ENCODE measurements at places on chromosomes 3 and 15.

DNA sequence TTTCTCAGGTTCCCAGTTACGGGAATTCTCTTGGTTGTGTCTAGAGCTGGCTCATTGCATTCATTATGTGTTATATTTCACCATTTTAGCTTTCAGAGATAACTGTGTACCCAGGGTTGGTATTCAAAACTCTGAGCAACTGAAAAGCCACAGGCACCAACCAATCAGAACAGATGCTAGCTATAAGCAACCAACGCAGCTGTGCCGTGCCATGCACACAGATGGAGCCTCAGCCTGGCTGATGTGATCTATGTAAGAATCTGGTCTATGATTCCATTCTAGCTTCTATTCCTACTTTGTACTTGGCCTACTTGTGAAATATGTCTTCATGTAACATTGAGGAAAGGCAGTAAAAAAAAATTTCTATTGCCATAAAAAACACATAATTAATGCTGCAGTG lies 95.0 kb upstream of the CCDC80 start:
- no peak overlapping the region for H3K4me3 ChIP-seq
- peaks cover 49% of the 10 kb centered on the region for H3K4me1 ChIP-seq
- H3K36me3 ChIP-seq = no peaks in the 10 kb centered on the region
- DNase-seq = no peak

GRCh38 chr3:42394579-42395288 lies 15.7 kb downstream of the LYZL4 start:
- H3K4me1 ChIP-seq = peaks cover 19% of the 10 kb centered on the region
- no peaks in the 10 kb centered on the region for H3K36me3 ChIP-seq
- no peak overlapping the region for H3K4me3 ChIP-seq
- no peak overlapping the region for H3K27ac ChIP-seq
- DNase-seq = no peak

GRCh38 chr15:98083203-98083910 lies 122.9 kb downstream of the ARRDC4 start:
- no peaks in the 10 kb centered on the region for H3K36me3 ChIP-seq
- H3K4me3 ChIP-seq = no peak overlapping the region
- no peak for DNase-seq

DNA sequence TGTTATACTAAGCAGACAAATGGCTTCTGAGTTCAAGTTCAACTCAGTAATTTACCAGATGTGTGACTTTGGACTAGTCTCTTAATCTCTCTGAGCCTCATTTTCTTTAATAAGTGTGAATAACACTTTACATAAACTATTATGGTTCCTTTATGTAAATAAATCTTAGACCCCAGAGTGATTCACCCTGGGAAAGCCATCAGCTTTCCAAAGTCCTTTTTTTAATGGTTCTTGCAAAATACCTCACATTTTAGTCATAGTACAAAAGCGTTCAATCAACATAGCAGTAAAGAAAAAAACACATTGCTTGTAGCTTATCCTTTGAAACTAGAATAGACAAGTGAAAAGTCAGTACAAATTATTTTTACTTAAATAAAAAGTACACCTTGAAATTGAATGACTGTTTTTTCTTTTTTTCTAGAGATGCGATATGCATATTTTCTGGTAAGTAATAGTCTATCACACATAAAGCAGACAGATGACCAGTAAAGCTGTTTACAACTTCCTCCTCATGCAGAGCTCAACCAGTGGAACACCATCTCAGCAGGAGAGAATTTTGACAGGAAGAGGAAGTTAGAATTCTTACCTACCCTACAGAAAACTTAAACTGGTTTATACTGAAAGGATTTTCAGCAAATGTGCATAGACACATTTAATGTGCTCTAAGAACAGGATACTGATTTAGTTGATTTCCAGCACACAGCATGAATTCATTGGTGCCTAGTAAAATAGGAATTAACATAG lies 123.0 kb upstream of the AGBL1 start:
- no peaks in the 10 kb centered on the region for H3K4me1 ChIP-seq
- no peak for DNase-seq
- no peaks in the 10 kb centered on the region for H3K36me3 ChIP-seq

DNA sequence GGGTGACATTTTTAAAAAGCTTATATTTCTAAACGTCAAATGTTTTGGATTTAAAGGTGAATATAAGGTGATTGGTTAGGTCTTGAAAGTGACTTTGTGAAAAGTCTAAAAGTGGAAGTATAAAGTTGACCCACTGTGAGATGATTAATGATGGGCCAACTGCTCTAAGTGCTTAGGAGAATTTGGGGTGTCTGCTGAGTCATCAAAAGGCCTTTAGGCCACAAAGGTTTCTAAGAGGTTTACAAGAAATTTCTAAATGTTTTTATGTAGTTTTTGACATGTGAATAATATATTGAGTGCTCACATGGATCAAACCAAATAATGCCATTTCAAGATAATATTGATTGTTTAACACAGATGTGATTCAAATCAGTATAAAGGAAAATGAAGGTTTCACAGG lies 39.2 kb upstream of the SLC2A2 start:
- no peak overlapping the region for H3K27ac ChIP-seq
- peaks cover 48% of the 10 kb centered on the region for H3K36me3 ChIP-seq
- no peaks in the 10 kb centered on the region for H3K4me1 ChIP-seq
- H3K4me3 ChIP-seq = no peak overlapping the region

DNA sequence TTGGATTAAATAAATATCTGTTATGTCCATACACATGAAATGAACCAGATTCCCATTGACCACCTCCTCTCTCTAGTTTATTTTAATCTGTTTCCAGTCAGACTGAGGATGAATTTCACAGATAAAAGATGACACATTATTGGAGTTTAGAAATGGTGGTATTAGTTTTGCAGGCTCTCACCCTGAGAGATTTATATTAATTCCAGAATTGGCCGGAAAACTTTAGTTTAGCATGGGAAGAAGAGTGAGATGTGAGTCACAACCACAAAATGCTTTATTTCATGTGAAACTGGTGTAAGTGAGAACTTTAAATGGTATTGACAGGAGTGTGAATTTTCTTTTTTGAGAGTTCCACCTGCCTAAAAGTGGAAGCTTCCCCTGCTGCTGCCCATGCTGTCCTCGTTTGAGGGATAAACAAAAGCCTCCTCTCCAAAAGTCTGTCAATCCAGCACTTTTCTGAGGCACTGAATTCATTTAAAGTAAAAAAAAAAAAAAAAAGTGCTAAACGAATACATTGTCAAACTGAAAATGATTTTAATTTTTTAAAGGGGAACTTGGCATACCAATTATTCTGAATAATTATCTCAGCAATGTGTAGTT lies 65.1 kb upstream of the EPHA3 start:
- H3K27me3 ChIP-seq = no peaks in the 10 kb centered on the region
- H3K27ac ChIP-seq = no peak overlapping the region
- no peak for DNase-seq
- no peaks in the 10 kb centered on the region for H3K4me1 ChIP-seq
- no peaks in the 10 kb centered on the region for H3K36me3 ChIP-seq
- no peak overlapping the region for H3K4me3 ChIP-seq

GRCh38 chr3:167346171-167346570 lies 33.9 kb downstream of the ZBBX start:
- DNase-seq = no peak
- no peaks in the 10 kb centered on the region for H3K36me3 ChIP-seq
- H3K4me1 ChIP-seq = no peaks in the 10 kb centered on the region
- H3K27me3 ChIP-seq = peaks cover 3% of the 10 kb centered on the region

DNA sequence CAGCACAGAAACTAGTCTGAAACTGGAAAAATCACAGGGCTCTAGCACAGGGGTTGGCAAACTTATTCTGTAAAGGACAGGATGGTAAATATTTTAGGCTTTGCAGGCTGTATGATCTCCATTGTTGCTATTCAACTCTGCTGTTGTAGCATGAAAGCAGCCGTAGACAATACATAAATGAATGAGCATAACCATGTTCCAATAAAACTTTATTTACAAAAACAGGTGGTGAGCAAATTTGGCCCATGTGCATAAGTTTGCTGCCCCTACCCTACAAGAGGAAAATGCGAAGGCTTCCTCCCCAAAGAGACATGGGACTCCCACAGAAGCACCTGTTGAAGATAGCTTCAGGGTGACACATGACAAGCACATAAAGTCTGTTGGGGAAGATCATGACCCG lies 59.2 kb downstream of the SYNM start:
- peaks cover 10% of the 10 kb centered on the region for H3K4me1 ChIP-seq
- no peaks in the 10 kb centered on the region for H3K27me3 ChIP-seq
- H3K4me3 ChIP-seq = no peak overlapping the region
- no peaks in the 10 kb centered on the region for H3K36me3 ChIP-seq
- no peak for DNase-seq

DNA sequence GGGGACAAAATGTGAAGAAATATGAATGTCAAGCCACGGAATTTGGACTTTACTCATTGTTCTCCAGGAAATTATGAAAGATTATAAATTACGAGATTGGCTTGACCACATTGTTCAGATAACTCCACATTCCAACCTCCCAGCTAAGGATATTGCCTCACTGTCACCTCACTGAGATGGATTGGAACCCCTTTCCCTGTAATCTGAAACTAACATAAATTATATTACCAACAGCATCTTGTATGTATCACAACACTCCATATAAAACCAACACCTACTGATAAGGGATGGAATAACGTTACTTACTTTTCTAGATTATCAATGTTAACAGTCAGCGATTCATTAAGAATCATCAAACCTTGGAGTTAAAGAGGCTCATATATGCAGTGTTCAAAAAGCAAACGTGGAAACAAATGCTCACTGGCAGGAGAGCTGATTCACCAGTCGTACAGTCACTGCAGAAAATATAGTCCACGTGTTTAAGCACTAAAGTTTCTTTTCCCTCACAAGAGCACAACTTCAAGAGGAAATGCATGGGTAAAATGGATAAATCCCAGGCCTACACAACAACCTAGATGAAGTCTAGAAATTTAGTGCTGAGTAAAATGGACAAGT lies 451.5 kb downstream of the FGF12 start:
- no peaks in the 10 kb centered on the region for H3K36me3 ChIP-seq
- H3K27me3 ChIP-seq = no peaks in the 10 kb centered on the region
- H3K27ac ChIP-seq = no peak overlapping the region
- no peak overlapping the region for H3K4me3 ChIP-seq

DNA sequence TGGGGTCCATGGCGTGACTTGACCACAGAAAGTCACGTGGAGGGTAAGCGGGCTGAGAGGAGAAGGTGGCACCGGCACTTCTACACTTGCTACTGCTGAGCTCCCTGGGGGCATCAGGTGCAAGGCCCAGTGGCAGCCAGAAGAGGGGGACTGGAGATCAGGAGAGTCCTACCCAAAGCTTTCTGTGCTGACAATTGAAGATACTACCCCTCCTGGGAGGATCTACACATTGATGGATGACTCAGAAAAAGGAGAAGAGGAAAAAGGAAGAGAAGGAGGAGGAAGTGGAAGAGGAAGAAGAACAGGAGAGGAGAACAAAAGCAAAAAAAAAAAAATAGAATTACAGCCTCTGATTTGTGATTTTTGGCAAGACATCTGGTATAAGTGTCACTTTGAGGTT lies 41.2 kb downstream of the MYO5C start:
- DNase-seq = no peak
- peaks cover 33% of the 10 kb centered on the region for H3K4me1 ChIP-seq
- no peak overlapping the region for H3K27ac ChIP-seq
- H3K4me3 ChIP-seq = no peak overlapping the region

GRCh38 chr3:33016846-33017405 lies 65.5 kb downstream of the CCR4 start:
- H3K27me3 ChIP-seq = no peaks in the 10 kb centered on the region
- peaks cover 67% of the 10 kb centered on the region for H3K36me3 ChIP-seq
- no peak overlapping the region for H3K27ac ChIP-seq
- DNase-seq = no peak
- H3K4me3 ChIP-seq = no peak overlapping the region

DNA sequence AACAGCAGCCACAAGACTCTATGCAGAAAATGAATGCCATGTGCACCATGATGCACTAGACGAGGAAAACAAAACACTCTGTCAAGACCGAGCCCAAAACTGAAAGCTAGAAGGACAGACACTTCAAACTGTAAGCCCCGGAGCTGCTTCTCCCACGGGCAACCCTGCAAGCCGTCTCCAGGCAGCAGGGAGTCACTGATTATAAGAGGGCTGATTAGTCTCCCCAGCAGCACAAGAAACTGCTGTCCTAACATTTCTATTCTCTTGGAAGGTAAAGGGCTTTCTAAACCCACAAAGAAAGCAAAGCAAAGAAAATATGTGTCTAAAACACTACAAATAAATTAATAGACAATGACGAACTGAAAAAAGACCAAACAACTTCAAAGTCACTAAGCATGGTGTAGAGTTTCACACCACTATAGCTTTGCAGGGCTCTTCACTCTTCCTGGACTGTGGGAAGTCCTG lies 15.5 kb downstream of the TBC1D2B start:
- peak overlapping the region; percentile 5 for H3K27ac ChIP-seq
- peak overlapping the region; percentile 67 for H3K4me3 ChIP-seq
- no peaks in the 10 kb centered on the region for H3K27me3 ChIP-seq
- no peak for DNase-seq

- H3K4me3 ChIP-seq = no peak overlapping the region
- H3K27me3 ChIP-seq = no peaks in the 10 kb centered on the region
- H3K36me3 ChIP-seq = peaks cover 4% of the 10 kb centered on the region
- peaks cover 11% of the 10 kb centered on the region for H3K4me1 ChIP-seq
Measured at GRCh38 chr3:59436164-59436958, 386.5 kb upstream of the CFAP20DC start.

- peaks cover 52% of the 10 kb centered on the region for H3K36me3 ChIP-seq
- no peak for DNase-seq
- peaks cover 92% of the 10 kb centered on the region for H3K4me1 ChIP-seq
- no peak overlapping the region for H3K4me3 ChIP-seq
- H3K27ac ChIP-seq = peak overlapping the region; percentile 24
Measured at GRCh38 chr15:101185770-101186169, 66.1 kb downstream of the CHSY1 start.

DNA sequence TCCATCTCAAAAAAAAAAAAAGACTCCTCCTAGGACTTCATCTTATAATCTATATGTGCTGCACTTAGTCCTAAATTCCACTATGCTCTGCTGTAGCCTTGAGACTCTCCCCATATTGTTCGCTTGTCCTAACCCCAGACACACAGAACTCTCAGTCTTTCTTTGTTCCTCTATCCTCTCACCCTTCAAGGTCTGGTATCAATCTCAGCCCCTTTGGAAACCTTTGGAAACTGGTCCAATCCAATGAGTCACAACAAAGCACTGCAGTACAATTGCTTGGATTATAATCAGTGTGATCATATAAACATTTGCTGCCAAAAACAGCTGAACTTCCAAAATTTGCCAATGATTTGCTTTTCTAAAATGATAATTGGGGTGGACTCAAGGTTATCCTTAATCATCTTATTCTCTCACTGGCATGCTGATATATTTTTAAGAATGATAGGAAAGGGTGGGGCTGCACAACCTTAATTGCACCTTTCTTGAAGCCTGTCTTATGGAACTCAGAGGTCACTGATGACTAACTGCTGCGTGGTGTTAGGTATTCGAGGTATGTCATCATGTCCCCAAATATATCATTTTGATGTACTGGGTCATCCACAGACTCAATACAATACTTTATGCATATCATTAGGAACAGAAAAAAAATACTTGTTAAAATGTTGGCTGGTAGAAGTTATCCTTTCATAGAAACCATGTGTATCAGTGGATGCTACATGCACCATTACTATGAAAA lies 756.7 kb downstream of the NR2F2 start:
- no peaks in the 10 kb centered on the region for H3K36me3 ChIP-seq
- no peak overlapping the region for H3K27ac ChIP-seq
- no peaks in the 10 kb centered on the region for H3K4me1 ChIP-seq
- no peak overlapping the region for H3K4me3 ChIP-seq

GRCh38 chr15:74841891-74842373 lies 1.0 kb downstream of the ULK3 start:
- DNase-seq = no peak
- no peaks in the 10 kb centered on the region for H3K27me3 ChIP-seq
- peak overlapping the region; percentile 89 for H3K4me3 ChIP-seq
- peaks cover 9% of the 10 kb centered on the region for H3K36me3 ChIP-seq
- peak overlapping the region; percentile 15 for H3K27ac ChIP-seq

GRCh38 chr15:69304182-69304545 lies 5.5 kb downstream of the PAQR5 start:
- H3K4me3 ChIP-seq = no peak overlapping the region
- no peaks in the 10 kb centered on the region for H3K36me3 ChIP-seq
- peaks cover 47% of the 10 kb centered on the region for H3K27me3 ChIP-seq
- DNase-seq = no peak
